ENCODE measurements at places on chromosomes 4 and X.
A peak's percentile ranks its signal among the peaks of the same experiment; 100 is the strongest.

DNA sequence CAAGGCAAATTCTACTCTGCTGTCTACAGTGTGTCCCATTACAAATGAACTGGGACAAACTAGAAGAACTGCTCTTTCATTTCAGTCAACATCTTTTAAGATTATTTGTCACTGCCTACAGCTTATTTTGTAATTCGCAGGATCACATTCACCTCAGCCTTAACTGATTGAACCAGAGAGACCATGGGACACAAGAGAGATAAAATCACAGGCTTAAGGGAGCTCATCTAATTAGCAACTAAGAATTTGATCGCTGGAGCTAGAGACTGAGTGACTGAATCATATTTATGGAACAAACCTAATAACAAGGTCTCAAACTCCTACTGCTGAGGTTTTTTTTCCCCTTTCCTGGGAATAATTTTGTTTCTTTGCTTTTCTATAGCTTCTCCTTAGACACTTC lies 898.2 kb downstream of the PCDH18 start:
- no peak for DNase-seq

DNA sequence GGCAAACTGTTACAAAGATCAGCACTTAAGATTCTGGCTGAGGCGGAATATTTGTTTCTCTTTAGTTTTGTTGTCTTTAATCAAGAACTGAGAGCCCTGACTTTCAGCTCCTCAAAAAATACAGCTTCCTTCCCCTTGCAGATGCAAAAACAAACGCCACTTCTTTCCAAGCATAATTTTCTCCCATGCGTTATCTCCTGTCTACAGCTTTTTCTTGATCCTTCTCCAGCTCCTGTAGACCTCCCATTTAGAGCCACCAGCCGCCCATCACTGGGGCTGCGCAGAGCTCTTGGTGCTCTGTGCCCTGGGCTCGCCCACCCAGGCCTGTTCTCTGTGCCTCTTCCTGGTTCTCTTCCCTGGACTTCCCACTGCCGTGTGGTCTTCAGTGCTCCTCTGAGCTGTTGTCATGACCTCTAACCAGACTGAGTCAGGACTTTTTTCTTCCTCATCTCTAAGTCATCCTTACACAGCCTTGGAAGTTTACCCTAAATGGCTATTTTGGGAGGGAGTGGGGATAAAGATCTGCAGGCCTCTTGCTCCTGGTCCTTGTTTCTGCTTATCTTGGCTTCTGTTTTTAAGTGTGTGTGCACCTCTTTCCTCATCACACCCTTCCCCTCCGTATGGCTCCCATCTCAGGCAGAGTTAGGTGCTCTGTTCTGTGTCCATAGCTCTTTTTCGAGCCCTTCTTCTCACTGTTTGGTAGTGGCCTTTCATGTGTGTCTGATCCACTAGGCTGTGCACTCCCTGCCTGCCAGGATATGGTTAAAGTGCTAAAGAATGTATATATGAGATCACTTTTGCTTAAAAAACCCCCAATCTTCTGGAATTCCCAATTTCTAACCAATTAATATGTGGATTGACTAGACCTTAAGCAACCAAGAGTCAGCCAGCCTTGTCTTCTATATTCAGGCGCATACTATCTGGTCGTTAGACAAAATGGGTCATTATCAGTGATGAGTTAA lies 122.5 kb downstream of the PTTG2 start:
- no peak for DNase-seq

DNA sequence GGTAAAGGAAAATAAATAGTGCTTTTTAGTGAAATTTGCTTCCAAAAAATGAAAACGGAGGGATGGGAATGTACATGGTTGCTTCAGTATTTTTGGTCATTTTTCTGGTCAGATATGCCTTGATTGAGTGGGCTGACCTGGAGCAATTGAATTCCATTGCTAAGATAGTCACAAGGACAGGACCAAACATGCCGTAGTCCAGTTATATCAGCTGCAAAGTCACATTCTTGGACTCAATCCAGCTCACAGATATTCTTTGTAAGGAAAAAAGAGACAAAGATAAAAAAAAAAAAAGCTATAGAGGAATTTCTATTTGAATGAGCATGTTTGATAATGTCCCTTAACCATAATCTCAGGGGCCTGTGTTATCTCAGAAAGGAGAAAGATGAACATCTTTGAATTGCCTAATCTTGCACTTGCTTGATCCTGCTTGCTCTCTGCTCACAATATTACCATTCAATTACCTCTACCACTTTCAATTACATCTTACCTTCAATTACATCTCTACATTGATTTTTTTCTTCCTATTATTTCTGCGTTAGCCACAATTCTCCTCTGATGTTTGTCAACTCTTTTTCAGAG lies 75.4 kb upstream of the PACRGL start:
- no peak for DNase-seq

DNA sequence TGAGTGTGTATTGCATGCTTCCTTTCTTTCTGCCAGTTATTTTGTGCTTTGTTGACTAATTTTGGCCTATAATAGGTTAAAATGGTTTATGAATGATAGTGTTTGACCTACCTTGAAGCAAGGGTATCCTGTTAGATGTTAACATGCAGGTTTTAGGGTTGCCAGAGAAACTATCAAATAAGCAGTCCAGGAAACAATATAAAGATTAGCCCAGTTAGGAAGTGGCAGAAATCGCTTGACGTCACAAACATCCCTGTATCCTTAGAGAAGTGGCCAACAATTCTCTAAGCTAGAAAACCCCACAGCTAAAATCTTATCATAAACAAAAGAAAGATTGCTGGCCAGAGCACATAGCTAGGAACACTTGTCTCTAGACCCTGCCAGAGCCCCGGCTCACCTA lies 3.8 kb downstream of the NAP1L5 start:
- no peak for DNase-seq

DNA sequence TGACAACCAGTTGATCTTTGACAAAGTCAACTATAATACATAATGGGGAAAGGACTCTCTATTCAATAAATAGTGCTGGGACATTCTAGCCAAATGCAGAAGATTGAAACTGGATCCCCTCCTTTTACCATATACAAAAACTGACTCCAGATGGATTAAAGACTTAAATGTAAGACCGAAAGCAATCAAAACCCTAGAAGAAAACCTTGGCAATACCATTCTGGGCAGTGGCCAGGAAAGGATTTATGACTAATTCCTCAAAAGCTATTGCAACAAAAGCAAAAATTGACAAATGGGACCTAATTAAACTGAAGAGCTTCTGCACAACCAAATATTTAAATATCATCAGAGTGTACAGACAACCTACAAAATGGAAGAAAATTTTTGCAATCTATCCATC lies 185.1 kb downstream of the NPNT start:
- DNase-seq = no peak

- DNase-seq = peak; percentile 61
These were observed at the start of gene SEPTIN6 for GRCh38 chrX:119693040-119693995. Gene SEPTIN6 (minus strand): TSS chrX:119693168. CDS start chrX:119693105, 63 bp downstream.

Data from GM12864 (cell line).